ENCODE measurements at places on chromosomes 2 and 18.

GRCh38 chr2:240917684-240918257 lies 11.6 kb downstream of the CROCC2 start:
- DNase-seq, result no peak

DNA sequence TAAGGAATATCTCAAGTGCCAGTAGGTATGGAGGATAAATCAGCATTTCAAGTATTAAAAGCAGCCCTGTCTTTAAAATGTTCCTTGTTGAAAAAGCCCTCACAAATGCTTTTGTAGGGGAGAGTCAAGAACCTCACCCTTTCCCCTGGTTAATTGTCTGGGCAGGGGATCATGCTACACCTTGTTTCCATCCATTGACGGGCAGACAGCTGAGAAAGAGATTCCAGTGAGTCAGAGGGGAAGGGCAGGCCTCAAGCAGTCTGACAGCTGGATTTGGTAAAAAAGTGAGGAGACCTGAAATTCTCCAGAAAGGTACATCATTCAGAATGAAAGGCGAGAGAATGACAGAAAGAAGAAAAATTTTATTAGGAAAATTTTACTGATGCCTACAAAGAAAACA lies 203.2 kb upstream of the CYP26B1 start:
- no peak for DNase-seq

DNA sequence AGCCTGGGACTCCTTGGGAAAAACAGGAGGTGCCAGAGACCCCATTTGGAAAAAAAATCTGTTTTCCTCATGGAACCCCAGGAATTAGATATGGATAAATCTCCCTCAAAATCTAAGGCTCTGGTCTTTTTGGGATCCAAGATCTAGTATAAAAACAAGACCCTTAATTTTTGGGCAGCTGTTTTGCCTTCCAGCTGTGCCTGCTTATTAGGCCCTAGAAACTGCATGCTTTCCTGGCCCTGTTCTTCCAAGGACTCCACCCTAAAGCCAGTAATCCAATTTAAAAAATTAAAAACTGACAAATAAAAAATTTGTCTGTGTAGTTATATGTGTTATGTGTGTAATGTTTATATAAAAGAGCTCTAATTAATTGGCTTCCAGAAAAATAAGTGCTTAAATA lies 274.6 kb downstream of the STK39 start:
- DNase-seq, result no peak

DNA sequence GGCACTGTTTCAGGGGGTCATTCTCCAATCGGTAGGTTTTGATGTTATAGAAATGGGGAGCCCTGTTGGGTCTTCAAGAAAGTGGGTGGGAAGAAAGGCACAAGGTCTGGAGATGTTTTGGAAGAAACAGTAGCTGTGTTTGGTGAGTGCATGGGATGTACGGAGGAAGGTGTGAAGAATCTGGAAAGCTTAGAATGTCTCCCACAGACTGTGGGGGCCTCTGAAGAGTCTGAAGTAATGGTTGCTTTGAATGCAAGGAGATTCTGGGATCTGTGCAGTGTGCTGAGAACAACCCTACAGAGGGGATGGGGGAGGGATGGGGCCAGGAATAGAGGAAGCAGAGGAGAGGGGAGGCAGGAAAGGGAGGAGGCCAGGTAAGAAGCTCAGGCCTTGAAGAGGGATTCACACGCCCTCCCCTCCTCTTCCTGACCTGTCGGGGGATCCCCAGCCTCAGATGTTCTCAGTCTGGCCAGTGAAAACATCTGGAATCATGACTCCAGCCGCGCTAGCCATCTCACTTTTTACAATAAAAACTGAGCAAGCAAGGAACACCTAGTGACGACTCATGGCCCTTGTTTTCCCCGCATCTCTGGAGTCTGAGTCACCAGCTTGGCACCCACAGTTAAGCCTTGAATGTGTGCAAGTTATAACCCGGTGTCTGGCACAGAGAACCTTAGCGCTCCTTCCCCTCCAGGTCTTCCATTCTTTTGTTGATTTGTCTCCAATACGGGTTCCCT lies 74.2 kb downstream of the SH3BP4 start:
- no peak for DNase-seq

DNA sequence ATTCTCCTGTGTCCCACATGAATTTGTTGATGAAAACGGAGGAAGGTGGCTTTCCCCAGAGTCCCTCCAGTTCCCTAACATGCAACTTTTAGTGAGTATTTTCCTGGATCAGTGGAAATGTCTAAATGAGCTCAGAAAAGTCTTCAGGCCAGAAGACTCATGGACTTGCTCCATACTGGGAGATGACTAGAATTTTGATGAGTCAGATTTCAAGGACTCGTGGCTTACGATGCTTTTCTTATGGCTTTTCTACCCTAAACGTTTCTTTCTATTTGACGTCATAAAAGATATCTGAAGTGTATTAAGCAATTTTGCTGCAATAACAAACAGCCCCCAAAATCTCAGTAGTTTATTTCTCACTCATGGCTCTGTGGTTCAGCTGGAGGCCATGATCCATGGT lies 397.6 kb downstream of the FBXO15 start:
- no peak for DNase-seq

DNA sequence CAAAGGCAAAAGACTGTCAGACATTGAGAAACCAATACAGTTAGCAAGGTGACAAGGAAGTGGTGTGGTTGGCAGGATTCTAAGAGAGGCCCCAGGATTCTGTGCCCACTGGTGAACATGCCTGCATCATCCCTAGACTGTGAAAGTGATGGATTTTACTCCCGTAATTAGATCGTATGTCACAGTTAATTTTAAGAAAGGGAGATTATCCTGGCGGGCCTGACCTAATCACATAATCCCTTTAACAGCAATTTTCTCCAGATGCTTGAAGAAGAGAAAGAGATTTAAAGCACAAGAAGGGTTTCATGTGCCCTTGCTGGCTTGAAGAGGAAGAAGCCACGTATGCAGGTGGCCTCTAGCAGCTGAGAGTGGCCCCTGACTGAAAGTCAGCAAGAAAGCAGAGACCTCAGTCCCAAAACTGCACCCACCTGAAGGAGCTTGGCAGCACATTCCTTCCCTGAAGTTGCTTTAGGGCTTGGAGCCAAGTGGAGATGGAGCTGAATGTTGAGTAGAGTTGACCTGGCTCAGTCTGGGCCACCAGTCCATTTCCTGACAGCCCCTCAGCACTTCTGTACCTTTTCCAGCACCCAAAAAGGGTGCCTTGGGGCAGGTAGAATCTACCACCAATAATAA lies 49.1 kb downstream of the GTF3C3 start:
- DNase-seq, result no peak

DNA sequence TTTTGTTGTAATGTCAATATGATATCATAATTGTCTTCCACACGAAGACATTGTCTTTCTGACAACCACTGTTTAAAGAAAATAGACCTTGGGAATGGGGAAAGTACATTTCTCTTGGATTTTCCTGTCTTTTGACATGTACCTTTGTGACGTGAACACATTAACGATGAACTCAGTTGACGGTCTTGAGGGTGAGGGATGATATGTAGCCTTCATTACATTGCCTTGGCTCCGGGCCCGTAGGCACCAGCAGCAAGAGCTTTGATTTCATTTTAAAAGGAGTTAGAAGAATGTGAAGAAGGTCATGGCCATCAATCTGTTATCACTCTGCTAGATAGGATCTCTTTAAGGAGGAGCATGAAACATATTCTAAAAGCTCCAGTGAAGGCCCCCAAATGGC lies 80.9 kb downstream of the LYPD6B start:
- no peak for DNase-seq

- no peak for DNase-seq
Observed at GRCh38 chr2:35168351-35168750, 1187.2 kb upstream of the CRIM1 start.

DNA sequence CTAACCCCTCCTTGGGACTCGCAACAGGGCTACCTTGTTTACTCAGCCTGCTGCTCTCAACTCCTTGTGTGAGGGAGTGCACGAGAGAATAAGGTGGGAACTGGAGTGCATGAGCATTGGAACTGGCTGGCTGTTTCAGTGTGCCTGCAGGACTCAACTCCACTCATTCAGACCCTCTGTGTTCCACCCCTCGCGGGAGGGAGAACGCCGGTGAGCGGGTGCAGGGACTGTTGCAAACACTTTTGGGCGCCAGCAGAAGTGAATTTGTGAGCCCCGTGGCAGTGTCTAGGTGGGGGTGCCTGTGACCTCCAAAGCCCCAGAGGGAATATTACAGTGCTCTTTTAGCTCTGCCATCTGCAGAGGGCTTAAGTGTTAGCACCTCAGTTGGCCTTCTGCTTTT lies 1978.3 kb upstream of the PIK3C3 start:
- DNase-seq, result no peak

DNA sequence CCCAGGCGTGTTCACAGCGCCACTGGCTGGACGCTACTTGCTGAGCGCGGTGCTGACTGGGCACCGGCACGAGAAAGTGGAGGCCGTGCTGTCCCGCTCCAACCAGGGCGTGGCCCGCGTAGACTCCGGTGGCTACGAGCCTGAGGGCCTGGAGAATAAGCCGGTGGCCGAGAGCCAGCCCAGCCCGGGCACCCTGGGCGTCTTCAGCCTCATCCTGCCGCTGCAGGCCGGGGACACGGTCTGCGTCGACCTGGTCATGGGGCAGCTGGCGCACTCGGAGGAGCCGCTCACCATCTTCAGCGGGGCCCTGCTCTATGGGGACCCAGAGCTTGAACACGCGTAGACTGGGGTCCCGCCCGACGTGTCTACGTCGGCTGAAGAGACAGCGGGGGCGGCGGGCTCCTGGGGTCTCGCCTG lies 891 bp upstream of the KHK start:
- no peak for DNase-seq

- DNase-seq, result no peak
Observed at GRCh38 chr2:62243983-62244382, 48.1 kb downstream of the B3GNT2 start.

GRCh38 chr2:233643128-233643527 lies 6.9 kb downstream of the UGT1A10 start:
- DNase-seq, result no peak

GRCh38 chr2:228767196-228767595 lies 503.9 kb downstream of the PID1 start:
- no peak for DNase-seq

GRCh38 chr2:34305587-34305986 lies 706.5 kb upstream of the FAM98A start:
- no peak for DNase-seq

DNA sequence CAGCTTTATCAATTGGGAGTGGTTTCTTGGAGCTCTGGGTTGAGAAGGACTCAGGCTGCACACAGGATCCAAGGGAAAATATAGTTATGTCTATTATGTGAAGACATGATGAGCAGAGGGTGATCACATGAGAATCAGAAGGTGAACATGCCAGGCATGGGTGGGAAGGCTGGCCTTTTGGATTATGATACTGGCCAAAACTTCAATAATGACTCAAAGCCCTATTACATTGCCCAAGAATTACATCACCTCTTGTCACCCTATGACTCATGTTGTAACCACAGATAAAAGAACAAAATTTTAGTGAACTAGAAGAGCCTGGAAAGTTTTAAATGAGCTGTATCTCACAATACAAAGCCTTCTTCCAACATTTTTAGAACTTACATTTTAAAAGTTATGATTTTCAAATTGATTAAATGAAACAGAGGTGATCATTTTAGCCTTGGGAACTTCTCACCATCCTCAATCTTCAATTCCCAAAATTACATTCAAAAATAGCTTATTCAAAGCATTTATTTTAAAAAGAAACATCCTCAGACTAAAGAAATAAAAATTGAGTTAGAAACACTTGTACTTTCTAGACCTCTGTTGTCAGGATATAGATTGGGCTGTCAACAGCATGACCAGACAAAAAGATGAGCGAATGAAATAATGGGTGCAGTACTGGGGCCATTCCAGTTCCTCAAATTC lies 428.3 kb downstream of the MBD2 start:
- DNase-seq, result no peak

DNA sequence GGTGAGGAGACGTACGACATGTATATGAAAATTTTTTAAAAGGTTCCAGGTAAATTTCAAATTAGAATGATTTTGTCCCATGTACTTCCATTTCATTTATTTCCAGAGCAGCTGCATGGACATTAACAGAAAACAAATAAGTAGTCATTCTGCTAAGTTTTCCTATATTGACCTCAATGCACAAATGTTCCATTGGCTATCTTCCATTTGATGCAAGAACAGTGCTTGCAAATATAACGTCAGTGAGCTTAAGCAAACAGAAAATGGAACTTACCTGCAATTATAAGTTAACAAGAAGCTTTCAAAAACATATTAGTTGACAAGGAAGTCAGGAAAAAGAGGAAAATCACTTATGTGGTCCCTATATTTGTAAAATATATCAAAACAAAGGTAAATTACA lies 16.6 kb downstream of the PAIP2B start:
- DNase-seq, result no peak

DNA sequence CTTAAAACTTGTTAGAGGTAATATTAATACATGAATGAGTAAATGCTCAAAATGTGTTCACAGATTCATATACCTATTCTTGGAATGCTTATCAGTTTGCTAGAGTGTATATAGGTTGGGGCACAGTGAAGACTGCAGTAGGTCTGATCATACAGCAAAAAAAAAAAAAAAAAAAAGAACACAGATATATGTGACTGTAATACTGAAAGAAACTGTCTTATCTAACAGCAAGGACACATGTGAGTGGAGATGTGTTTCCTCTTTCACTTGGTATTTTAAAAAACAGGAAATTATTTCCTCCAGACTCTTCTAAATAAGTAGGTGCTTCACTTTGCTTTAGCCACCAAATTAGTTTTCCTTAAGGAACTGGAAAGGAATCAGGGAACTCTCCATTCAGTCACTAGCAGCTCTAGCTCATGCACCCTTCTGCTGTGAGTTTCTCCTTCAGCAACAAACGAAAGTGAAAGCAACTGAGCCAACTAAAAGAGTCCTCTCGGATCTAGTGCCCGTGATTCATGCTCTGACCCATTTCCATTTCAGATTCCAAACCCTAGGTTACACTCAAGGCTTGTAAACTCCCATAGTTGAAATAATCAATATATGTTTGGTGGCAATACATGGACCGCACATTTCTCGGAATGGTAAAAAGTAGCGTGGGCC lies 98.5 kb downstream of the DSEL start:
- DNase-seq, result no peak

DNA sequence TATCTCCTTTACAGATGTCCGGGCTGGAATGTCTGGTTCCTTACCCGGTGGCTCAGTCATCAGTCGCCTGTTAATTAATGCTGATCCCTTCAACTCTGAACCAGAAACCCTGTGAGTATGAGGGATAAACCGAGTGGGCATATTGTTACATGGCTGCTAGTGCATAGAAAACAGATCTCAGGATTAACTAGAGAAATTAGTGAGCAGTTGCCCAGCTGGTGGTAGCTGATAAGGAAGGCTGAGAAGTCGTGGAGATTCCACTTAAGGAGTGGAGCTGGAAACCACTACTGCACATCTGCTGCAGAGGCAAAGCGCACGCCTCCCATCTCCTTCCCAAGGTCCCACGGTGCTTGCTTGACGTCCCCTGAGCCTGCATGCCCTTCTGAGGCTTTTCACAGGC lies 97.7 kb downstream of the DGKD start:
- no peak for DNase-seq

DNA sequence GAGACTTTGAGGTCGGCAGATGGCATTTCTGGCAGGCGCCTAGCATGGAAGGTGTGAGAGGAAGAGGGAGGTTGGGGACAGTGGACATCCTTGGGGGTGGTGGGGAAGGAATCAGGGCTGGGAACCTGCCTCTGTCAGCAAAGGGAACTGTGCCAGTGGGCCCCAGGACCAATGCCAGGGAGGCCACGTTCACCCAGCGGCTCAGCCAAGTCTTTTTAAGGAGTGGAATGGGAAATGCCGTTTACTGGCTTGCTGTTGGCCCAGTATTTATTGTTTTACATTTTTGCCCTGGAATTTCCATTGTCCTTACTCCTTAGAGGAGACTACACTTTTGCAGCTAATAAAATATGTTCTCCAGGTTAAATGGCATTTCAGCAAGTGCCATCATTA lies 135.2 kb downstream of the MCFD2 start:
- DNase-seq, result no peak

- no peak for DNase-seq
Observed at GRCh38 chr18:39675368-39675767, 2109.8 kb upstream of the CELF4 start.

Measured in stimulated activated CD8-positive, alpha-beta memory T cell treated with anti-CD3 and anti-CD28 coated beads, Interleukin-15, amount 100 ng/mL, for 1 hour (primary cell).